ENCODE measurements at places on chromosomes 2 and 18.

DNA sequence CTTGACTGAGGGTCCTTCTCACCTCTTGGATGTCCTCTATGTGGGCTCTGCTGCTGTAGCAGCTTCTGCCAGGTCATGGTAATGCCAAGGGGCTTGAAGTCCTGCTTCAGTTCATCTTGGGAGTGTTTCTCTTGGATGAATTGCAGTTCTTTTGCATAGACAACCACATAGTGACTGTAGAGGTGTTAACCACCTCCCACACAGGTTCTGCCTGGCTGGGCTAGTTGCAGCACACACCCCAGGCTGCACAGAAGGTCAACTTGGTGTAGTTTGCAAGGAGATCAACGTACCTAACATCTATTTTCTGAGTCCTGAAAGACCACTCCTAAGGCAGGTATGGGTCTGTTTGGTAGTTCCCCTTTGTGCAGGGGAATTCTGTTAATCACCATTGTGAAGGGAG, 108.1 kb downstream of the ADCYAP1 start:
- no peak for DNase-seq

DNA sequence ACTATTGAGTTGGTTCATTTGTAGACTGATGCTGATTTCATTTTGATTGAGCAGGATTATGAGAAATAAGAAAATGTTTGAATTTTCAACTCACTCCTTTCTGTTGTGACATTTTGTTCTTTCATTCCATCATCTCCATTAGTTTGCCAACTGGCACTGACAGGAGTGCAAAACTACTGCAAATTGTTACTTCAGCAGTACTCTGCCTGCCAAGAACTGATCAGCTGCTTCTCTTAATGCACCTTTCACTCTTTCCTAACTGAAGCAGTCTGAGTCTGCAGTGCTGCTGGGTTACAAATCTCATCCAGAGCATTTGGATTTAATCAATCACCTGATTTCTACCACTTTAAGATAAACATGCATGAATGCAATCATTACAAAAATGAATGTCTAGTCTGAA, 70.9 kb downstream of the TMEFF2 start:
- no peak for DNase-seq

- no peak for DNase-seq
Measured at GRCh38 chr2:9750224-9751215, 92.8 kb upstream of the TAF1B start.

GRCh38 chr18:41828137-41828536, 126.9 kb upstream of the PIK3C3 start:
- DNase-seq = no peak

- no peak for DNase-seq
Measured at GRCh38 chr18:67143028-67143427, 373.5 kb downstream of the DSEL start.

DNA sequence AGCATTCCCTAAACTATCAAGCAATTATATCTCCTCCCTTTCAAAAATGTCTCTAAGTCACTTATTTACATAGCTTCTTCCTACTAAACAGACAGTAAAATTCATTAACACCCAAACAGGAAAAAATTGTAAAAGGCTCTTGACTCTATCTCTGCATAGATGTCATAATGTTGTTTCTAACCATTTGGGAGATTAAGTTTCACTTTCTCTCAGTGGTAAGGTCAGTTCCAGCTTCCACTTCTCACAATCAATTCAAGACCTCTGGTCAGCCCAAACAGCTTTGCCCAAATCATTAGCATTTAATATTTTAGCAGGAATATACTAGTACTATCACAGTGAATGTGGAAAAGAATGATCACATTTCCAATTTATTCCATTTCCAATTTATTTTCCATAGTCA, 374.3 kb upstream of the MC4R start:
- DNase-seq = no peak

GRCh38 chr18:54358495-54359040, 862 bp downstream of the C18orf54 start:
- DNase-seq = no peak

- no peak for DNase-seq
Measured at GRCh38 chr2:216787851-216788540, 71.9 kb downstream of the TNP1 start.

- DNase-seq = no peak
Measured at GRCh38 chr2:100174026-100174431, 31.6 kb upstream of the AFF3 start.

DNA sequence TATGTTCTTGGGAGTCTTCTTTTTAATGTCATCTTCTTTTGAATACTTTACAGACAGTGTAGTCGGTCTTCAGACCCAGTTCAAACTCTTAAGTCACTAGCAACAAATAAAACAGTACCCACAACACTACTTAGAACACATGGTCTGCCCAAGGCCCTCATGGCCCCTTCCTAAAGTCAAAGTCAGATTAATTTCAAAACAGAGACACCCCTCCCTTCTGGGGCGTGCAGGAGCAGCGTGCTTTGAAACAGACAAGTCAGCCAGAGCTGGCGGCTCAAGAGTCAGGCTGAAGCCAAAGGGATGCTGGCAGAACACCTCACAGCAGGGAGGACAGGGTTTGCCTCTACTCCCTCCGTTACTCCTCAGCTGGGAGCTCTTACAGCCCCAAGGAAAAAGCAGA, 77.5 kb downstream of the TFCP2L1 start:
- DNase-seq = no peak

DNA sequence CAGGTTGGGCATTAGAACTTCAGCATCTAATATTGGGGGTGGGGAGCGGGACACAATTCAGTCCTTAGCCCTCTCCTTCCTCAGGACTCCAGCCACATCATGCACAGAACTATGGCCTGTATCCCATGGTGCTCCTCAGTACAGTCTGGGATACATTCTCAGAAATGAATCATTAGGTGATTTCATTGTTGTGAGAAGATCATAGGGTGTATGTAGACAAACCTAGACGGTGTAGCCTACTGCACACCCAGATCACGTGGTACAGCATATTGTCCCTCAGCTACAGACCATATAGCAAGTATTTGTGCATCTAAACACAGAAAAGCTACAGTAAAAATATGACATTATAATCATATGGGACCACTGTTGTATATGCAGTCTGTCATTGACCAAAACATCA, 23.2 kb upstream of the IMP4 start:
- no peak for DNase-seq

DNA sequence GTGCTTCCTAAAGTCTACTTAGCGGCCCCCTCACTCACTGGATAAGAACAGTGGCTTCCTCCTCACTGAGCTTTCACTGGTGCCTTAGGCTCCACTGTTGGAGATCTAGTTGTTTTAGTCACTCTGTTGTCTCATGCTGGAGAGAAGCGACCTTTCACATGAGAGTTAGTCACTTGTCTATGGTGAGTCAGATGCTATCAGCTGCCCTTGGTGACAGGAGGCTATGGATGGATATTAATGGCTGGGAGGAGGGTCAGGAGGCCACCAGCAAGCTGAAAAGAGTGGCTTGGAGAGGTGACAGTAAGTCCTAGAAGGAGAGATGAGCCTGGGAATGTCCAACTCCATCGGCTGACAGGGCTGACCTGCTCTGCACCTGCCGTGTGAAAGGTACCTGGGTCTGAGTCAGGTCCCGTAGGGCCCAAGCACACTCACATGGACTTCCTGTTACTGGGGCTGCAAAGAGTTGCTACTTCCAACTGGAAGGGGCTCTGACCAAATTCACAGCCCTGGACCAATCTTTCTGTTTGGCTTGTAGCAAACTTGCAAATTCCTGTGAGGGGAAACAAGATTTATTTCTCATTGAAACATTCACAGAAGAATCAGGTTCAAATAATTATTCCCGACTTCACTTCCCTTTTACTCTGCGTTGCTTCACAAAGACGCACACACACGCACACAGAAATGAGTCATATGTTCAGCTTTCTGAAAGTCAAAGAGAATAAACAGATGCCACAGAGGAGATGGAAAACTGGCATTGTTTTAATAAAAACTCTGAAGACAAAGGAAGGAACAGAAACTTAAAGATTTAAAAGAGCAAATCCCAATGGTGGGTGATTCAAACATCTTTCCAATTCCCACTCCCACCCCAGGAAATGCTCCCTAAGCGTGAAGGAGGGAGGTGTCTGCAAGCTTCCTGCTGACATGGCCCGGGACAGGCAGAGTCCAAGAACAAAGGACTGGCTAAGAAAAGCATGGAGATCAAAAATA, 203.5 kb upstream of the TWIST2 start:
- DNase-seq = no peak

DNA sequence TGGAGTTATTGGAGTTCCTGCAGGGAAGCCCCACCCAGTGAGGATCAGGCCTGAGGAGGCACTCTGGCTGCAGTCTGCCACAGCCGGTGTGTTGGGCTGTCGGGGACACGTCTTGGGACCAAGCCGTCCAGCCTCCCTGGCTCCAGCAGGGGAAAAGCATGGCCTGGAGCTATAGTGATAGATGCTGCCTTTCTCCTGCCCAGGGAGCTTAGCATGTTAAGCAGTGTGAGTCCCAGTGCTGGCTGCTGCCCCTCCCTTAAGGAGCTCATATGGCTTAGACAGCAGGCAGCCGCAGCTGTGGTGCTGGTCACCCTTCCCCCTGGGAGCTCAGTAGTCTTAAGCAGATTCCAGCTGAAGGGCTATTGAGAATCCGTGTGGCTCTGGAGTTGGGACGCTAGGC, 78.9 kb downstream of the CERS6 start:
- no peak for DNase-seq

DNA sequence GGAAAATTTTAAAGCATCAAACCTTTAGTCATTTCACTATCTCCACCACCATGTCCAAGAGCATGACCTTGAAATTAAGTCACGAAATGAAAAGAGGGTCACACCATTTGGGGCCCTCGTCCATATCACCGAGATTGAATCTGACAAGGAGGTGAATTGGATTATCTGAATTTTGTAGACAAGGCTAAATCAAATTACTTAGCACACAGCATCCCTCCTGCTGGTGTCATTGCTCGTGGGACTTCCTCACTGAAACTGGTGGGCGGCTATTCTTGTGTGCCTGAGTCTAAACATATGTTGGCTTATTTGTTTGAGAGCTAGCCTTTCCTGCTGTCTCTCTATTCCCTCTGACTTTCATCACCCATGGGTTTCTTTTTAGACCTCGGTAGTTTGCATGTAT, 64.6 kb upstream of the CNGA3 start:
- no peak for DNase-seq

- no peak for DNase-seq
Measured at GRCh38 chr2:159200498-159200897, 86.0 kb downstream of the WDSUB1 start.

DNA sequence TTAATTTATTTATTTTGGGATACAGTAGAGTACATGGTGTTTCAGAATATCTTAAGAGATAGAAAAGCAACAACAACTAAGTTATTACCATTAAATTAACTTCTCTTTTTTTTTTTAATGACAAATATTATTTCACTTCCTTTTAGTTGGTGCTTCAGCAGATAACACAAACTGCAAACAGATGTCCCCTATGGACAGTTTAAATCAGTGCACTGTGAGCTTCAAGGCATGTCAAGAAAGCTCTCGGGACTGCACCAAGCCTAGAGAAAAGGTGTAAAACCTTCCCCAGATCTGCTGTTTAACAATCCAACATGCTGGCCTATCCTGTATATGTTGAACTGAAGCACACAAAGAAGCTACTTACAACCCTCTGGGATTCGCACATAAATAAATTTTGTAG, 122.7 kb downstream of the TCF4 start:
- DNase-seq = no peak

DNA sequence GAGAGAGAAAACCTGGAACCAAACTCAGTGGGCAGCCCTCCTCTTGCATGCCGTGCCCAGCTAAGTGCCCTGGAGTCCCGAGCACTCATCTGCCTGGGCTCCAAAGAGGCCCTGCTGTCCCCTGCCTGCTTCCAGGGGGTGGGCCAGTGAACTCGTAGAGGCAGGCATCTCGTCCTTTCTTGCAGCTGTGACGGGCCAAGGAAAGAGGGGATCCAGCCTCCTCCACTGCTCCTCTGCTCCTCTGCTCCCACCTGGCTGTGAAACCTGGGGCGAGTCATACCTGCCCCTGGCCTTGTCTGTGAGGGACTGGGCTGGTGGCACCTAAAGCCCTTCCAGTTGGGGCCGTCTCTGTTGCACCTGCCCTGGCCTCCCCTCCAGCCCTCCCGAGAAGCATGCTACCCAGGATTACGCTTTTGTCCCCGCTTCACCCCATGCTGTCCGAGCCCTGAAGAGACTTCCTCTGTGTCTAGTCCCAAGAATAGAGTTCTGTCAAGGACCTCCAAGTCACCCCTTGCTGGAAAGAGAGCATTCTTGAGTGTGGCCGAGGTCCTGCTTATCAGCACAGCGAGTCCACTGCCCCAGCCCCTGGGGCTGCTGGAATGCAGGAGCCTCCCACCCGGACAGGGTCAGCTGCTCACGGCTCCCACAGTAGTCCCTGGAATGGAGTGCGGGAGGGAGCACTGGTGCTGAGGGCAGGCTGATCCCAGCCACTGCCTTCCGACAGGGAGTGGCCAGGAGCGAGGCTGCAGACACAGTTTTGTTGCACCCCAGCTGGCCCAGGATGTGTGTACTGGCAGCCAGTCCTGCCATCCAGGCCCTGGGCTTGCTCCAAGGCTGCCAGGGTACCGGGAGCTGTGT, 14.3 kb downstream of the KCNK3 start:
- DNase-seq = no peak

DNA sequence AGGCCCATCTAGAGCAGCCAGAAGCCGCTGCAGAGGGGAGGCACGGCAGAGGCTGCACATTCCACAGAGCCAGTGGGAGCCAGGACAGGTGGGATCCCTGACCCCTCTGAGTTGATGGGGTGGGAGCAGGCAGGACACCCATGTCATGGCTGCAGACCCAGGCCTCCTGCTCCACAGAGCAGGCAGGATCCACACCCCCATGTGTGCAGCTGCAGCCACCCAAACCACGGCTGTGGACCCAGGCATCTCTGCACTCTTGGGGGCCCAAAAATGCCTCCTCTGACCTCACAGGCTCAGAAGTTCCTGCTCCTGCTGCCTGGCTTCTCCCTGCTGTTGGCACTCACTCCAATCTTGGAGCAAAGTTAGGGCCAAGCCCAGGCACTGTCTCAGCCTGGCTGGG, 112.3 kb upstream of the TMEM18 start:
- DNase-seq = no peak

GRCh38 chr2:170845343-170845742, 28.7 kb downstream of the GAD1 start:
- DNase-seq = no peak

GRCh38 chr18:61825386-61825785, 67.4 kb downstream of the RNF152 start:
- DNase-seq = no peak

GRCh38 chr2:217108575-217109027, 248.7 kb upstream of the TNP1 start:
- DNase-seq = no peak

DNA sequence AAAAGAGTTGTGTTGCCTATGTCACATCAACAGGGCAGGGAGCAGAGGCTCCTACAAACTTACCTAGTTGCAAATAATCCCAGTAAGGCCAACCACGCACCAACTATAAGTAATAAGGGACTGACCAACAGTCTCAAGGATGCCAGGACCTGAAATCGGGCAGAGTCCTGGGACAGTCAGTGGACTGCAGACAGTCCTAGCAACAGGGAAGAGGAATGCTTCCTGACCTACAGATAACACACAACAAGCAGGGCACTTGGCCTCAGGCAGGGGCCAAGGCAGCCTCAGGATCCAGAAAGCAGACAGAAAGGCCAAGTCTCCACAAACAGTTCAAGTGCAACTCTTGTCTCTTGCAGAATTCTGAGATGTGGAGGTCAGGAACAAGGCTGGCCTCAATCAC, 56.2 kb downstream of the GALNT14 start:
- no peak for DNase-seq
